ENCODE measurements at places on chromosomes 4 and X.

DNA sequence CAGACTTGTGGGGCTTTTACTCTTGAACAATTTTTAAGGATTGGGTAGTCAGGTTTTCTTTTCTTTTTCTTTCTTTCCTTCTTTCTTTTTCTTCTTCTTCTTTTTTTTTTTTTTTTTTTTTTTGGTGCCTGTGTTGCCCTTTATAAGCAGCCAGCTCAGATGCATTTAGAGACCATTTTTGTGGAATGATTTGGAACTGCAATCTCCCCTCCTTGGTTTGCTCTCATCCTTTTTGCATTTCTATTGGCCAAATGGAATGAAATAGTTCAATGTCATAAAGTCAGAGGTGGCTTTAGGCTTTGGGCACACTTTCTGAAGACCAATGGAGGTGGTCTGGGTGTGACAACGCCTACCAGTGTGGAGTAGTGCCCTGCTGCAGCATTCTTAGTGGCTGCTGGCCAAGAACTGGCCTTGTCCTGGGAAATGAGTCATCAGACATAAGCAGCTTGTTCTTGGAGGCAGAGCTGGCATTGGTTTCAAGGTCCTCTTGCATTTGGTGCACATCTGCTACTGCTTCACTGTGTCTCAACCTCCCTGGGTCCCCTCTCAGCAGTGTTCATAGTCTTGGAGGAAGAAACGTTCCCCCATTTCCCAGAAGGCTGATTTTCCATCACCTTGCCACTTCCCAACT lies 84.5 kb downstream of the CT47B1 start:
- DNase-seq: no peak

DNA sequence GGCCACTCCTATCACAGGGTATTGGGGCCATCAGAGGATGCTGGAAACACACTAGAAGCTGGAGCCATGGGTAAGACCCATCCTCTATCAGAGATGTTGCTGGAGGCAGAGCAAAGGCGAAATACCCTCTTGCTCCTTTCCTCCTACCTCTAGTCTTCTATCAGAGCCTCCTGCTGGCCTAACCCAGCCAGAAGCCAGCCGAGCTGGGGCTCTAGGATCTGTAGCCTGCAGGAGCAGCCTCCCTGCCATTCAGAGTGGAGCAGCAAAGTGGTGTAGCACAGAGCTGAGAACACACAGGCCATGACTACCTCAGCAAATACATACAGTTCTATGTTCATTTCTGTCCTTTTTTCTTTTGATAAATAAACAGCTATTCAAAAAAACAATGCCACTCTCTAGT lies 35.7 kb downstream of the GATB start:
- DNase-seq: no peak

GRCh38 chr4:27775156-27775555 lies 914.5 kb downstream of the STIM2 start:
- no peak for DNase-seq

DNA sequence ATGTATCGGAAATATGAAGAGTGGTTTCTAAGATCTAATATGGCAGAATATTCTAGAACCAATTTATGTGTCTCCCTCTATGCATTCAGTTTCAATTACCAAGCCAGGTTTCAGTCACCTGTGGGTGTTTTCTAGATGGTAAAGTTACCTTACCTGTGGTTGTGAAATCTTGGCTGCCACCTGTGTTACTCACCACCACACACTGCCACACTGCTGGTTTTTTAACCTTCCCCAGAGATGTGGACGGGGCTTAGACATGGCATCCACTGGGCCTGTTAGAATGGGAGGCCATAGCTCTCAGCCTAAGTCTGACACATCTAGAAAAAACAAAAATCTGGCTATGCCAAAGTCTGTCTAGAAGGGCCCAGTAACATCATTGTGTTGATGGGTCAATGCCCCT lies 896.5 kb upstream of the PABPC4L start:
- DNase-seq: no peak

DNA sequence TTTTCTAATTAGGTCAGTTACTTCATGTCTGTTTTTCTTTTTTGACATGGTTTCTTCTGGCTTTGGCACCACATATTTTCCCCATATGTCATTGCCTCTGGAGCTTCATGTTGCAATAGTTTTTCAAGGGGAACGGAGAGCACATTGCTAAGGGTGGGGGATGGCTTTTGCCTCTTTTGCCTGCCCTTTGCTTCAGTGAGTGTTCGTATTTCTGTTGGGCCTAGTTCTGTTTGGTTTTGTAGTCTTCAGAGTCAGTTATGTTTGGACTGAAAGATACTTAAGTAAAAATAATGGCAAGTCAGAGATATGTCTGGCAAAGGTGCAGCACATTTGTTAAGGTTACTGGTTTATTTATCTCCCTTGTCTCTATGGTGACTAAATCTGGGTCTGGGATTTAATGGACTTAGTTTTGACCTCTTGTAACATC lies 29.1 kb downstream of the FHL1 start:
- no peak for DNase-seq

- DNase-seq: no peak
These were observed 5.0 kb downstream of the PITX2 start for GRCh38 chr4:110617646-110618580.

DNA sequence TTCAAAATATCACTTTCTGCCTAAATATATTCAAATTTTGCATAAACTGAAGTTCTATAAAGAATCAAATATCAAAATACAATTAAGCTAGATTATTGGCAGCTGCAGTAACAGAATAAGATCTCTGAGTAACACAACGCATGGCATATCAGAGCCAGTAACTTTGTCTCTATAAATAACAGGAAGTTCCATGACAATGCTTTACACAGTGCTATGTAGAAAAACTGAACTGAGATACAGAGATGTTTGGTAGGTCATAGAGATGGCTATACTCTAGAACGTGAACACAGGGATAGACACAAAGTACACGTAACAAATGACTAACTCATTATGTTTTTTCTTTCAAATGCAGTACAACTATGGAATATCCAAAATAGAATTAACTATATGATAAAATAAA lies 18.2 kb downstream of the UBE2D3 start:
- DNase-seq: no peak

GRCh38 chr4:13970349-13970748 lies 342.8 kb upstream of the BOD1L1 start:
- DNase-seq: no peak
